HCT116 (cell line): ENCODE measurements at places on chromosomes 16 and 17. TPM values are rescaled to one million over a fixed set of nuclear protein-coding genes. Genes with fewer than 3 reads are reported as not detected.

Gene CTRL
- total RNA-seq = 3.4 TPM

Gene SSTR5
- total RNA-seq = 7.2 TPM

Gene KSR1
- total RNA-seq = 16.5 TPM

Gene CFAP97D1
- 0.15 TPM for total RNA-seq

Gene KRTAP4-3
- total RNA-seq = not detected

Gene LDHD
- total RNA-seq = 3.4 TPM

Gene MYH8
- not detected for total RNA-seq

Gene KRTAP17-1
- total RNA-seq = not detected

Gene CSH2
- not detected for total RNA-seq

Gene CACNG3
- not detected for total RNA-seq

Gene FOXC2
- 0.22 TPM for total RNA-seq

Gene TMEM92
- total RNA-seq = 6.6 TPM

Gene HBQ1
- not detected for total RNA-seq

Gene EFNB3
- 0.07 TPM for total RNA-seq

Gene ITGA2B
- total RNA-seq = 7.6 TPM

Gene KRTAP4-4
- not detected for total RNA-seq

Gene C1QTNF8
- 0.27 TPM for total RNA-seq

Gene CDH3
- total RNA-seq = 94.7 TPM

Gene KCNJ2
- not detected for total RNA-seq

Gene KRTAP9-2
- total RNA-seq = not detected

Gene MRPL45
- 76.1 TPM for total RNA-seq

Gene NPIPA3
- total RNA-seq = 1.6 TPM

Gene PRSS33
- total RNA-seq = not detected

Gene ZNF213
- 11.0 TPM for total RNA-seq

Gene TMC6
- total RNA-seq = 142 TPM

Gene CLEC18B
- total RNA-seq = 2.1 TPM

Gene DPEP3
- not detected for total RNA-seq

Gene DOK4
- total RNA-seq = 14.4 TPM

Gene ZNF598
- total RNA-seq = 57.4 TPM

Gene GABARAP
- 287 TPM for total RNA-seq

Gene TAC4
- total RNA-seq = not detected

Gene ESRP2
- total RNA-seq = 42.5 TPM

Gene NEUROD2
- total RNA-seq = not detected

Gene DCTN5
- 42.9 TPM for total RNA-seq
